ENCODE measurements at places on chromosomes 2 and 18.

DNA sequence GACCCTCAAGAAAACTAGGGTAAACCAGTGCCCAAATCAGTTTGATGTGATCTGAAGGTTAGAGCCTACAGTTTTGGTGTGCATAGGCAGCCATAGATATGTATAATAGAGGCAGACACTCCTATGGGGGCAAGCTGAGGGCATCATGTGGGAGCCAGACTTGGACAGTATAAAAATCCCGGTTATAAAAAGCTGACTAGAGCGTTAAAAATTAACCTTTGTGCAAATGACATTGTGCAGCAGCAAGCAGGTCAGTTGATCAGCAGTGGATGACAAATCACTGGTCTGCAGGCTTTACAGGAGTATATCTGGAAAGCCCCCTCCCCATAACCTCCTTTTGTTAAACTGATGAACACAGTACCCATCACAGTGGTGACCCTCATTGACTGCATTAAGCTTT, 107.8 kb downstream of the CTNNA2 start:
- no peak for DNase-seq

GRCh38 chr2:128638341-128639119, 319.9 kb upstream of the HS6ST1 start:
- no peak for DNase-seq

GRCh38 chr2:11977766-11978524, 231.5 kb downstream of the LPIN1 start:
- no peak for DNase-seq

DNA sequence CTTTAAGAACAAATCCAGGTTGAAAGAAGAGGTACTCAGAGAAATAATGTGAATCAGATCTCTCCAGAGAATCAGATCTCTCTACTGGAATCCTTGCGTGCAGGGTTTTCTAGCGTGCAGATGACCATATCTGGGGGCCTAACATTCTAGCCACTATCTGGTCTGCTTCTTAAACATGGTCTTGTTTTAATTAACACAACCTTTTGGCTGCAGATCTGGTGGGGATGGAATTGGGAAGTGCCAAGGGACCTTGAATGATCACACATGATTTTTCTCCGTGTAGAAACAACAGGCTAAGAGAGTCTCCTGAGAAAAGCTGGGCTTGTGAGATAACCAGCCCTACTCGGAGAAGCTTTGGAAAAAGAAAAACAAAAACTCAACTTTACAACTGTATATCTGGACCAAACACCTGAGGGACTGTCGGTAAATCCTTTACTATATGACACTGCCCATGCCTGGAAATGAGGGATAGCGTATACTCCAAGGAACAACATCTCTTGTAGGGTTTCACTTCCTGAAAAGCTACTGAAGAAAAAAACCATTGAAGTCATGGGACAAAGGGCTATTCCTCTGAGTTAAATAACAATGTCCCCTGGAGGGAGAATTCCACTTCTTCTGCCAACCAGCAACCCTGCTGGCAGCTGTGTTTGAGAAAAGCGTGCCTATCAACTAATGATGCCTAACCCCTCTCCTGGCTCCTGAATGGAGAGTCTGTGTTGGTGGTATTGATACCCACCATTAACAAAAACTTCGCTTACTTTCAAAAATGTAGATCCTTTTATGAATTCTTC, 171.0 kb upstream of the REV1 start:
- DNase-seq, result no peak

GRCh38 chr18:69865776-69866175, 81.9 kb downstream of the CD226 start:
- no peak for DNase-seq

GRCh38 chr2:112821142-112821541, 15.4 kb downstream of the IL1B start:
- DNase-seq, result no peak

DNA sequence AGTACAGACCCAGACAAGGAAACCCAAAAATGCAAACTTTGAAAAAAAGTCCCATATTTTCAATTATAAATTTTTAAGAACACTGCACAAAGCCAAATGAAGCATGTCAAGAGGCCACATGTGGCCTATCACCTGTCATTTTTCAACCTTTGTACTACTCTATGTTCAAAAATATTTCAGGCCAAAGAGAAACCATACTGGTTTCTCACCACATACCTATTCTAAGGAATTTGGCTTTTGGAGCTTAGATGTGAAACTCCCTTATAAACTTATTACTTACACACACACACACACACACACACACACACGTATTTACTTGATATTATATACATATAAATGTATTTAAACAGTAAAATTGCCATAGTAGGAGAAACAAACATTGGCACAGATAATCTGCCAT, 338.7 kb downstream of the TXNL1 start:
- no peak for DNase-seq

DNA sequence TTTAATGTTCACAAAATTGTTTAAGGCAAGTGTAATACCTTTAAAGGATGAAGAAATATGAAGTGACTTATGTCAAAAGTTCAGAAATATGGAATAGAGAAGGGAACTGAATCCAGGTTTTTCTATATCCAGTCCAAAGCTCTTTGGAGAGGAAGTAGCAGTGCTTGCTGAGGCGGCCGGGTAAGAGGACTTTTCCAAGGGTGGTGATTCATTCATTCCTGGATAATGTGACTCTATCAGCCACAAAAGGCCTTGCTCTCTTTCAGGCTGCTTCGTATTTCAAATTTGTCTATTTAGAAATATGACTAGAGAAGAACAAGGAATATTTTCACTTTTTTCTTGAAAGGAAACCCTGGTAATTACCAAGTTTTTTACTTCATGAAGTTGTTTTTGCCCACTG, 830.1 kb upstream of the ZEB2 start:
- no peak for DNase-seq

DNA sequence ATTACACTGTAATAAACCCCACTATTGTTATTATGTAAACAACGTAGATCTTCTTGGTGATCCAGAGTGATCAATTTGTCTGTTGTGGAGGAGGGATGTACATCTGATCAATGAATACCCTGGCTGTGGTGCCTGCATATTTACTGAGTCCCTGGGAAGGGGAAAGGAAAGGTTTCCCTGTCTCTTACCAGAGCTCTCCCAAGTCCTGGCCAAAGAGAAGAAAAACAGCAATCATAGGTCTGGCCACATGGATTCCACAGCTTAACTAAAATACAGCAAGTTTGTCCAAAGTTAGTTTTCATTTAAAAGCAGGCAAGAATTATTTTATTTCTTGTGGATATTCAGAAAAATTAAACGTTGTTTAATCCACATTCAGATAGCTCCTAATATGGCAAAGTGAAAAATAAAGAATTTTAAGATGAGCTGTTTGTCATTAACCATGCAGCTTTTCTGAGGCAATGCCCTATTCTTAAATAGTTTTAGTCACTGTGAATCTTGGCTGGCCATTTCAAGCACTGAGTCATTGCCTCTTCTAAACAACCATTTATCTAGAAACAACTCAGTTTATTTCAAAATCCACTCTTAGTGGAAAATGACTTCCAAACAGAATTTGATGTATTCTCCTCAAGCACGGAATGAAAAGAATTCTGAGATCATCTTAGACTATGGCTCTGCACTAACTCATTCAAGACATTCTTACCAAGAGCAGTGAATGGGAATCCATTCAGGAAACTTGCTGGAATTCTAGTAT, 1004.4 kb upstream of the CDH2 start:
- no peak for DNase-seq

DNA sequence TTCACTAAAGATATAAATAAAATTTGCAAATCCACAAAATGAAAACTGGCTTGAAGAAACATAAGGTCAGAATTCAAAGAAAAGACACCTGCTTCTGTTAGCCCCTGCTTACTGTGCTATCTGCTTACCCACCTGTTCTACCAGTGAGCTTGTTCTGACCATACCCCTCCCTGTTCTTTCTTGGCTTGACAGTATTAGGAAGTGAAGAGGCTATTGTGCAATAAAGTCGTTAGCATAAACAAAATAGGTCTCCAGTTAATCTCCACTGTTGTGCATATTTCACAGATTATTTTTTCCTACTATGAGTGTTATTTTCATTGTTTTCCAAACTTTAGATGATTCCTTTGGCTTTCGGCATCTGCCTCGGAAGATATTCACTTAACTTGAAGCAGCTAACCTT, 322.1 kb downstream of the CCDC85A start:
- no peak for DNase-seq

GRCh38 chr18:76805221-76805620, 17.1 kb upstream of the ZNF236 start:
- no peak for DNase-seq

GRCh38 chr2:12326449-12327190, 390.1 kb upstream of the TRIB2 start:
- DNase-seq, result no peak

- no peak for DNase-seq
Measured at GRCh38 chr2:75390169-75390568, 170.6 kb downstream of the EVA1A start.

GRCh38 chr18:30277676-30278075, 764.9 kb downstream of the DSC3 start:
- DNase-seq, result no peak

DNA sequence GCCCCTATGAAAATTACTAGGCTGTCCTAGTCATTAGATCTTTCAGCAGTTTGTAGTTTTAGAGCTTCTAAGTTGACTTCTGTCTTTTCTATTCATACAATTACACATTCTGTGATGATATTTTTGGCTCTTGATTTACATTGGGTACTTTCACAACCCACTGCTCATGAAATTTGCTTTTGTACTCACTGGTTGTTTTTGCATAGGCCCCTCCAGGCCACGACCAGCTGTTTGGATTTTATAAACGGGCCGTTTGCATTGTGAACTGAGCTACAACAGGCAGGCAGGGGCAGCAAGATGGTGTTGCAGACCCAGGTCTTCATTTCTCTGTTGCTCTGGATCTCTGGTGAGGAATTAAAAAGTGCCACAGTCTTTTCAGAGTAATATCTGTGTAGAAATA, 193.8 kb downstream of the RPIA start:
- no peak for DNase-seq
